Esophagus mucosa (tissue), 1 donor: ENCODE measurements at places on chromosomes 3 and 15. TPM values are rescaled to one million over a fixed set of nuclear protein-coding genes. Genes with fewer than 3 reads are reported as not detected.

The XCR1 gene
- 0.04 TPM for total RNA-seq

The IL16 gene
- 2.7 TPM for total RNA-seq

The CRYGS gene
- 1.2 TPM for total RNA-seq

The VEPH1 gene
- 0.40 TPM for total RNA-seq

The GOLIM4 gene
- 8.6 TPM for total RNA-seq

The TRH gene
- not detected for total RNA-seq

The TIMP4 gene
- total RNA-seq, result 1.2 TPM

The SPESP1 gene
- 0.52 TPM for total RNA-seq

The IMPDH2 gene
- total RNA-seq, result 270 TPM

The C3orf70 gene
- 0.64 TPM for total RNA-seq

The GPR87 gene
- 36.8 TPM for total RNA-seq

The SLC2A2 gene
- not detected for total RNA-seq

The RBM5 gene
- total RNA-seq, result 59.5 TPM
